ENCODE measurements at places on chromosomes 1 and 21.

DNA sequence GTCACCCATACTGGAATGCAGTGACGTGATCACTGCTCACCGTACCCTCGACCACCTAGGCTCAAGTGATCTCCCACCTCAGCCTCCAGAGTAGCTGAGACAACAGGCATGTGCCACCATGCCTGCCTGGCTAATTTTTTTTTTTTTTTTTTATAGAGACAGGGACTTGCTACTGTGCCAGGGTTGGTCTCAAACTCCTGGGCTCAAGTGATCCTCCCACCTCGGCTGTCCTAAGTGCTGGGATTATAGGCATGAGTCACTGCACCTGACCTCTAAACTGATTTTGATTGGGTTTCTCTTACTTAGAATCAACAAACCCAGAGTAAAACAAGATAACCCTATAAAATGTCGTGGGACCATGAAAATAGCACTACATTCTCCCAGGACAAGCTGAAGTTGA is 112.0 kb downstream of the UBE2U start:
- no peak for DNase-seq

- no peak for DNase-seq
Measured at GRCh38 chr1:24237750-24238395, 50.8 kb upstream of the IFNLR1 start.

DNA sequence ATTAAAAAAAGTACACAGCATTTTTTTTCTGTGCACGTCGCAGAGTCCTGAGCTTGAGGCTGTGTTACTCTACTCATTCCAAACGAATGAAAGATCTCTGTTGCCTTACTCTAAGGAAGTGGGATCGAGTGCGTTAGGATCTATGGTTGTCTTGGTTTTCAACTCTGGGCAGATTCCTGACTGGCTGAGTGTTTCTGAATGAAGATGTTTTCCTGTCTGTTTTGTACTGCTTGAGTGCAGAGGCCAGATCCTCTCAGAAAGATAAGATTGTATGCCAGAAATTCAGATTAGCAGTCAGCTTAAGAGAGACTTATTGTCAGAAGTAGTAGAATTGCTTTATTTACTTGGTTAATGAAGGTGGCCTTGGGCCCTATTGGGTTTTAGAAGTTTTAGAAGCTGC is 14.0 kb downstream of the PLA2G2E start:
- DNase-seq = no peak

GRCh38 chr1:158998781-158999161 is 10.9 kb upstream of the IFI16 start:
- DNase-seq = no peak

GRCh38 chr1:184002071-184002470 is 35.5 kb downstream of the COLGALT2 start:
- no peak for DNase-seq

GRCh38 chr1:209808059-209808581 is 2.2 kb upstream of the IRF6 start:
- DNase-seq = no peak

- no peak for DNase-seq
Measured at GRCh38 chr1:176559878-176560277, 96.9 kb downstream of the PAPPA2 start.

DNA sequence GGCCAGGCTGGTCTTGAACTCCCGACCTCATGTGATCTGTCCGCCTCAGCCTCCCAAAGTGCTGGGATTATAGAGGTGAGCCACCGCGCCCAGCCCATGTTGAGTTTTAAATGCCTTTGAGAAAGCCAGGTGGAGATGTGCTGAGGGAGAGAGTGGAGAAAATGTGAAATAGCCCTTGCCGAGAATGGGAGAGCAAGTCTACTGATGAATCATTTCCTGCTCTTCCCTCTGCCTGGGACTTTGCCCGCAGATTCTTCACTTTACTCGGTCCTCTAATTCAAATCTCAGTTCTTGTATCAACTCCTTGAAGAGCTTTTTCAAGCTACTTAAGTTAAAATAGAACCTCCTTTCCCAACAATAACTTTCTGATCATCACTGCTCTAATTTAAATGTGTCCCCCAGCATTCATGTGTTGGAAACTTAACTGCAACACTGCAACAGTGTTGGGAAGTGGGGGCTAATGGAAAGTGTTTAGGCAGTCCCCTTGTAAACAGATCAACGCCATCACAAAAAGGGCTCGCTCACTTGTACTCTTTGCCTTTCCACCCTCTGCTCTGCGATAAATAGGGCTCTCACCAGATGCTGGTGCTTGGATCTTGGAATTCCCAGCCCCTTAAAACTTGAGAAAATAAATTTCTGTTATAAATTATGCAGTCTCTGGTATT is 27.8 kb downstream of the OSBPL9 start:
- DNase-seq = no peak

DNA sequence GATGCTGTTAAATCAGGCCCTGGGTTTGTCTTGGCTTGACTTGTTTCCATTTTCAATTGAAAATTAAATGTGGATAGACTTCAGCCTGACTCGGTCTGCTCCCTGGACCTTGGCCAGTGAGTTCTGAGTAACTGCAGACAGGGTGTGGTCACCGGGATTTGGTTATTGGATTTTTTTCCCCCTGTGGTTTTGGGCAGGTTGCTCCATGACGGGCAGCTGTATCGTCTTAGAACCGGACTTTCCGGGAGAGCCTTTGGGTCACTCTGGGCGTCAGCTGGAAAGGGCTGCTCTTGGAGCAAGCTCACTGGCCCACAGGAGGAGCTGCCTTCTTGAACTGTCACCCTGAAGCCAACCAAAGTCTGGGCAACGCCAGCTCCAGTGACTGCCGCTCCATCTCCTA is 75.0 kb downstream of the CLIC6 start:
- DNase-seq = no peak

- DNase-seq = peak; percentile 25
Measured at GRCh38 chr1:226063224-226063976, 884 bp downstream of the H3-3A start.

DNA sequence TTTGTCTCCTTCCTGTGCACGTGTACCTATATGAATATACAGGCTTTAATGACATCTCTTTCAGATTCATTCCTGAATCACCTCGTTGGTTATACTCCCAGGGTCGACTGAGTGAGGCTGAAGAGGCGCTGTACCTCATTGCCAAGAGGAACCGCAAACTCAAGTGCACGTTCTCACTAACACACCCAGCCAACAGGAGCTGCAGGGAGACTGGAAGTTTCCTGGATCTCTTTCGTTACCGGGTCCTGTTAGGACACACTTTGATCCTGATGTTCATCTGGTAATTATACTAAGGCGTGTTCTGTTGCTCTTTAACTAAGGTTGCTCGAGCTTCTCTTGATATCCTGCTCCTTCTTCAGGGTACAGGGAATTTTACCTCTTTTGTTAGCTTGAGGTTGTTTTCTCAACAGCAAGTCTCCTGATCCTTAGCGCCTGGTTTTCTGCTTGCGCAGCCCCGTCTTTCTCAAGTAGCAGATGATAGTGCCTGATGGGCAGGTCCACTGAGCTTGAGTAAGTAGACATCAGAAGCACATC is 55.1 kb downstream of the SLC22A15 start:
- no peak for DNase-seq

DNA sequence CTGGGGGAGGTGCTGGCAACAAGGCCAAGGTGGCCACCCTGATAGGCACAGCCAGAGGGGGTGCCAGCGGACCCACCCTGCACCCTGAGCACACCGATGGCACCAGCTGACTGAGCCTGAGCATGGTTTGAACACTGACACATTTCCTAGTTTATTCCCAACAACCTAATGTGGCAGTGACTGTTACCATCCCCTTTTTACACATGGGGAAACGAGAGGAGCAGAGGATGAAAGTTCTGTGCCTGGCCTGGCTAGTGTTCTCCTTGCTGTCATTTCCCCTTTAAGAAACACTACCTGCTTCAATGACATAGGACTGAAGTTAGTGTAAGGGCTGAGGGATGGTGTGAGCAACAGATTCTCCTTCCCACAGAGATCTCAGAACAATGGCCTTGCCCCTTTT is 15.3 kb downstream of the CLDN14 start:
- DNase-seq = no peak

- DNase-seq = no peak
Measured at GRCh38 chr1:162275622-162276175, 101.0 kb downstream of the SPATA46 start.

DNA sequence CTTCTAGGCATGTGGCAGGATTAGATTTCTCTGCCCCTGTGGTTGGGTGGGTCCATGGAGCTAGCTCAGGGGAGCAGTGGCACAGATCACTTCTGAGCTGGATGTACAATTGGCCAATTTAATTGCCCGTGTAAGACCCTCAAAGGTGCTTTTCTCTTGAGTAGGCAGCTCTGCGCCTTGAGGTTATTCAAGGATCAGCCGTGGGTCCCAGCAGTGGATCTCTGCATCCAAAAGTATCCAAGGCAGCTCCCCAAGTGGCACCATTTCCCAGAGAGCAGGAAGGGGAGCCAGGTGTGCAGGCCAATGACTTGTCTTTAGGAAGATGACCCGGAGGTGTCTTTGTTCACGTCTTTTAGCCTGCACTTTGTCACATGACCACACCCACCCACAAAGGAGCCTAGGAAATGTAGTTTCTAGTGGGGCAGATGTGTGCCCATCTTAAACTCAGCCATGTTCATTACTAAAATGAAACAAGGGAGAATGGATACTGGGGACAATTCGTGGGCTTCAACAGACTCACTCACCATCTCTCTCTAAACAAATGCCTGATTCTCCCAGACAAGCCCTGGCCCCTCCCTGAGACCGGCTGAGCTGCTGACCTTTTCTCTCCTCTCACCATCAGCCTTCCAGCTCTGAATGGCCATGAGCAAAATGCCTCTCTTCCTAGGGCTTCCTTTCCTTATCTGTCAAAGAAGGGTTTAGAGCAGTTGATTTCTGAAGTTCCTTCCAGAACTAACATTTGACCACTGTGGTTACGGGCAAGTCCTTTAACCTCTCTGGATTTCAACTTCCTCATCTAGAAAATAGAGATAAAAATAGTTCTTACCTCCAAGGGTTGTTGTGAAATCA is 41.4 kb upstream of the TENT5C start:
- DNase-seq = no peak

- no peak for DNase-seq
Measured at GRCh38 chr1:25467193-25467592, 36.5 kb downstream of the MACO1 start.

- no peak for DNase-seq
Measured at GRCh38 chr1:66003690-66004089, 211.0 kb downstream of the PDE4B start.

DNA sequence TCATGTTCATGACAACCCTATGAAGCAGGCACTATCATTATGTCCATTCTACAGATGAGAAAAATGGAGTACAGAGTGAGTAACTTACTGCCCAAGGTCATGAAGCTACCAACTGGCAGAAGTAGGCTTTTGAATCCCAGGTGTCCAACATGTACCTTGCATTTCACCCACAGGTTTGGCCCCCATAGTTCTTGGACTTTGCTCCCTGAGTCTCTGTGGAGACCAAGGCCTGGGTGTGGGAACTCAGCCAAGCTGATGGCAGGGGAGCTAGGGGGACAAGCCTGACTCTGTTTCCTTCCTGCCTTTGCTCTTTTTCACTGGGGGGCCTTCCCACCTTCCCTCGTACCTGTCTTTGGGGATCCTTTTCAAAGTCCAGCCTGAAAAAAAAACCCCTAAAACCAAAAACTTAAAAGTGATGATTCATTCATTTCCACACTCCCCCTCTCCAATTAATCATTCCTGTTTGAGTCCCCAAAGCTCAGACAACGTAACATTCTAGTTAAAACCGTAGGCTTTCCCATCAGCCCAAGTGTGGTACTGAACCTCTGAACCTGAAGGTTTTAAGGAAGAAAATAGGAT is 8.5 kb upstream of the TTC22 start:
- DNase-seq = no peak

- no peak for DNase-seq
Measured at GRCh38 chr1:67489643-67490042, 59.4 kb upstream of the SERBP1 start.

GRCh38 chr1:155522069-155522468 is 40.5 kb downstream of the ASH1L start:
- DNase-seq = no peak

DNA sequence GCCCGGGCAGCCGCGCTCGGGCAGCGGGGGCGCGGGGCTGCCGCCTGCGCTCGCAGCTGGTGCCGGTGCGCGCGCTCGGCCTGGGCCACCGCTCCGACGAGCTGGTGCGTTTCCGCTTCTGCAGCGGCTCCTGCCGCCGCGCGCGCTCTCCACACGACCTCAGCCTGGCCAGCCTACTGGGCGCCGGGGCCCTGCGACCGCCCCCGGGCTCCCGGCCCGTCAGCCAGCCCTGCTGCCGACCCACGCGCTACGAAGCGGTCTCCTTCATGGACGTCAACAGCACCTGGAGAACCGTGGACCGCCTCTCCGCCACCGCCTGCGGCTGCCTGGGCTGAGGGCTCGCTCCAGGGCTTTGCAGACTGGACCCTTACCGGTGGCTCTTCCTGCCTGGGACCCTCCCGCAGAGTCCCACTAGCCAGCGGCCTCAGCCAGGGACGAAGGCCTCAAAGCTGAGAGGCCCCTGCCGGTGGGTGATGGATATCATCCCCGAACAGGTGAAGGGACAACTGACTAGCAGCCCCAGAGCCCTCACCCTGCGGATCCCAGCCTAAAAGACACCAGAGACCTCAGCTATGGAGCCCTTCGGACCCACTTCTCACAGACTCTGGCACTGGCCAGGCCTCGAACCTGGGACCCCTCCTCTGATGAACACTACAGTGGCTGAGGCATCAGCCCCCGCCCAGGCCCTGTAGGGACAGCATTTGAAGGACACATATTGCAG is 3.0 kb downstream of the ARTN start:
- DNase-seq = no peak

DNA sequence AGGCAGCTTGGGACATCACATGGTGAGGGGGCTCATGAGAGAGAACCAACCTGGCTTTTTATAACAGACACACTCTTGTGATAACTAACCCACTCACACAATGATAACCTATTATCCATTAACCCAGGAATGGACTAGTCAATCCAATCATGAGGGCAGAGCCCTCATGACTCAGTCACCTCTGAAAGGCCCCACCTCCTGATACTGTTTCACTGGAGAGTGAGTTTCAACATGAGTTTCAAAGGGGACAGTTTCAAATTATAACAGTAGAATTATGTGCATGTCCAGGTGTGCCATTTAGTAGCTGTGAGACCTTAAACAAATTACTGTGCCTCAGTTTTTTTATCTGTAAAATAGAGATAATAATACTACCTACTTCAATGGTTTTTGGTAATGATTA is 47.6 kb upstream of the PPP2R5A start:
- no peak for DNase-seq

DNA sequence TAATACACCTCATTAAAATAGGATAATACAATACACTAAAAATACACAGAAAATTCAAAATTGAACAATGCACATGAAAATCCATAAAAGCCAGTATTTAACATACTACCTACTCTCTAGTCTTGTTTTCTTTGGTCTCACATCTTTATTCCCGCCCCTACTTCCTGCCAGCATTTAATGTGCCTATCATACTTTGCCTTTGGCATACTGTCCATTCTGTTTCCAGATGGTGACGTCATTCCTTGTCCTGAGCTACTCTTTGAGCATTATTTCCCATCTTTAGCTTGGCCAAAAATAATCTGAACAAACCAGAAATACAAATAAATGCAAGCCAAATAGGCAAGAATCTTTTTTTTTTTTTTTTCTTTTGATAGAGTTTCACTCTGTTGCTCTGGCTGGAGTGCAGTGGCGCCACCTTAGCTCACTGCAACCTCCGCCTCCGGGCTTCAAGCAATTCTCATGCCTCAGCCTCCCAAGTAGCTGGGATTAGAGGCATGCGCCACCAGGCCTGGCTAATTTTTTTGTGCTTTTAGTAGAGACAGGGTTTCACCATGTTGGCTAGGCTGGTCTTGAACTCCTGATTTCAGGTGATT is 4.4 kb downstream of the HFM1 start:
- no peak for DNase-seq

GRCh38 chr1:28864695-28865094 is 49.7 kb upstream of the EPB41 start:
- DNase-seq = no peak
